ENCODE measurements at places on chromosomes 4 and X.
A peak's percentile ranks its signal among the peaks of the same experiment; 100 is the strongest.

- no peak for DNase-seq
Observed at GRCh38 chrX:143837010-143837843, 46.6 kb upstream of the UBE2NL start.

- peak; percentile 94 for DNase-seq
Observed at GRCh38 chr4:121668368-121669162, 28.2 kb downstream of the ANXA5 start.

- peak; percentile 48 for DNase-seq
Observed at GRCh38 chrX:54891573-54891972, 29.1 kb upstream of the TRO start.

DNA sequence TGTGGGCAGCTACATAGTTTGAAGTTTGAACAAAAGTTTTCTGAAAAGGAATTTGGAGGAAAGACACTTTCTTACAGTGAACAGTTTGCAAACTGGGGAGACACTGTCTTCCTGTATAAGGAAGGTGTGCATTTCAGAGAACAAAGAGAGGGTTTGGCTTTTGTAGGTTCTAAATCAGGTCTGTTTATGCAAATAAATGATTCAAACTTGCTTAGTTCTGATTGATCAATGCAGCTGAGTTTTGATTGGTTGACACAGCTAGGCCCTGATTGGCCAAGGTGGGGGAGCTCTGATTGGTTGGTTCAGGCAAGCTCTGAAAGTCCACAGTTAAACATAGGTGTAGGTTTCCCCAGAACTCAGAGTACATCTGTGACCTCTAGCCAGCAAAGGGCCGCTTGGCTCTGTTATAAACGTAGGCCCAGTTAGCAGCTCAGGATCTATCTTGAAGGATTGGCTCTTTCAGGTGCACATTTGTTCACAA lies 63.0 kb upstream of the ENPP6 start:
- no peak for DNase-seq

GRCh38 chr4:147381749-147382148 lies 99.1 kb upstream of the EDNRA start:
- DNase-seq, result no peak

DNA sequence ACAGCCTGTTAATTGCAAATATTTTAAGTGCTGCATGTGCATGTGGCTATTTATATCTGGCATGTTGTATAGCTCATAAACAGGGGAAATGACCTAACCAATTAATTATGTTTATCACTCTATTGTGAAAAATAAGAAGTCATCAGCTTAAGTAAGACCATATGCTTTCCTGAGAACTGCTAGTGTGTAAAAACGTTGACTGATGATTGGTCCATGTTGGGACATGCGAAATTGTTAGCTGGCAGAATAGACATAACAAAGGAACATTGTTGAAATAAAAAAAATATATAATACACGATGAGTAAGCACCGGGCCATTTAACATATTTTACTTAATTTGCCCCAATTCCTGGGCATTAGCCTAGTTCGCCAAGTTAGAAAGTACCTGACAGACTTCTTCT lies 207.5 kb downstream of the ANK2 start:
- no peak for DNase-seq

- DNase-seq, result no peak
Observed at GRCh38 chrX:48459483-48459882, 10.6 kb downstream of the SLC38A5 start.

GRCh38 chrX:18440835-18441234 lies 15.4 kb downstream of the CDKL5 start:
- no peak for DNase-seq

DNA sequence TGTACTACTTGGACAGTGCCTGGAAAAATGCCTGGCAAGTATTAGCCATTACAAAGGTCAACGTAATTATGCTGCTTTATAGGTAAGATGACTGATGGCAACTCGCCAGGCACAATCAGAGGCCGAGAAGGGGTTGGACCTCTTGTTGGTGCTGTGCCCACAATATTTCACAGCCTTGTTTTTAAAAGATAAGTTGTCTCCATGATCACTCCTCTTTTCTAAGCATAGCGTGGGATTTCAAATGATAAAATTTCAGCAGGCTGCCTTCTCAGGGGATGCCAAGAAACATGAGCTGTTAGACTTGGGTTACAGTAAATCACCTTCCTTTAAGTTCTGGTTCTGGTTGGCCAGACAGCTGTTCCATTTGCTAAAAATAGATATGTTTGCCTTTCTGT lies 26.9 kb downstream of the HOPX start:
- no peak for DNase-seq

GRCh38 chr4:153663667-153664066 lies 20.4 kb upstream of the TLR2 start:
- no peak for DNase-seq

DNA sequence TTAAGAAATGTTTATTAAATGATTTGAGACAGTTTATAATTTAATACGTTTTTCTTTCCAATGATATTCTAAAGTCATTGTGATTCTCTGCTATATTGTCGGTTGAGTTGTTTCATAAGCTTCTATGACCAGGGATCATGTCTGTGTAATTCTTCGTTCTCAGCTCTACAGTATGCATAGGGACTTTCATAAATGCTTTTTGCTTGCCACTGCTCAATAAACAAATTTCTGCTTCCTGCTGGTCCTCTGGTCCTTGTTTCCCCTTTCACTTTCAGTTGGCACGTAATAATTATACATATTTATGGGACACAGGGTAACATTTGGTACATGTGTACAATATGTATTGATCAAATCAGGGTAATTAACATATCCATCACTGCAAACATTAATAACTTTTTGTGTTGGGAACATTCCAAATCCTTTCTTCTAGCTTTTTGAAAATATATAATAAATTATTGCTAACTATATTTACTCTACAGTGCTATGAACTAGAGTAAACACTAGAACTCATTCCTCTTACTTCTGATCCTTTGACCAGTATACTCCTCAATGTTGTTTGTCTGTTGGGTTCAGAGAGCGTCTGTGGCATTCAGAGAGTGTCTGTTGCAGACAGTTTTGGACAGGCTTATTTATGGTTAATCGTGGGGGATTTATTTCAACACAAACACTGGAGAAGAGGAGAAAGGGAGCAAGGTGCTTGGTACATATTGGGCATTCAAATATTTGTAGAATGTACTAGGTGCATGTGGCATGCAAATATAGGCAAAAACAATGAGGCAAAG lies 68.3 kb upstream of the SPANXB1 start:
- DNase-seq, result no peak

GRCh38 chr4:123950530-123950929 lies 553.9 kb downstream of the SPRY1 start:
- no peak for DNase-seq

- DNase-seq, result no peak
Observed at GRCh38 chr4:3773552-3774001, 7.4 kb downstream of the ADRA2C start.

DNA sequence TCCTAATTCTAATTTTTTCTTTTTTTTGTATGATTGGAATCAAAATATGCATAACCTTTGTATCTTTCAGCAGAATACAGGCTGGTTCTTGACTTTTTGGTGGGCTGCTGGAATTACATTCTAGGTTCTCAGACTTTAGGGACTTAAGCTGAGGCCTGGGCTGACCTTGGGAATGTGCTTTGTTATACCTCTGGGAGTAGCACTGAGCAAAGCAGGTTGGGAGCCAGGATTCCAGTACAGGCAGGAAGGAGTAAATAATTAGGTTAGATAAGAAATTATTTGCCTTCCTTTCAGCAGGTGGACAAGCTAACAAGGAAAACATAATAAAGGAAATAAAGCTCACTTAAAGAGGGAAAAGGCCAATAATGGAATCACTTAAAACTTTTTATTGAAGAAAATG lies 49.9 kb upstream of the SLC4A4 start:
- no peak for DNase-seq

DNA sequence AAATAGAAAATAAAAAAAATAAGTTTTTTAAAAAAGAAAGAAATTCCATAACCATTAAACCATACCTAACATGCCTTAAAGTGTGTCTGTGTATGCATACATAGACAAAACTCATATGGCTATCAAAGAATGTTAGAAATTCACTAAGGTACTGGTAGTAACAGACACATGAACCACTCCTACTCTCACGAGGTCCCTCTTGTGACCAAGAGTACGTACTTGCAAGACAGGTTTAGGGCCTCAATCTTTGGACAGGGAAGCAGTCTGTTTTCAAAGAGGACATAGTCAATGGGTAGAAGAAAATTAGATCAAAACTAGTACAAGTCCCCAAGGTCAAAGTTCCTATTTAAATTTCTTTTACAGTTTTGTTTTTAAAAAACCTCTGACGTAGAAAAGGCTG lies 117.3 kb downstream of the CHM start:
- DNase-seq, result no peak

DNA sequence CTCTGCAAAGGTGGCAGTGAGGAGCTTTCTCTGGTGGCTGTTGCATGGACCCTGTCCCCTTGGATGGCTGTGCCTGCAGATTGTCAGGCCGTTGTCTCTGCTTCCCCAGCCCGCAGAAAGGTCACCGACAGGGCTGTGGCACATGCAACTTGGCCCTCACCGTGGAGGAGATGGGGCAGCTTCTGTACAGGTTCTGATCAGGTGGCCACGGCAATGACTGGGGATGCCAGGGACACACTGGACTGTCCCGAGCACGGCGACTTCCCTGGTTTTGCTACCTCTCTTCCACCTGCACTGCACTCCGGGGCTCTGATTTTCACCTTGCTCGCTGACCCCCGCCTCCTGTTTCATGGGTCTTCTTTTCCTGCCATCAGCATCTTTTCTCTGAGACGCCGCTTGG lies 43.5 kb downstream of the DCTD start:
- DNase-seq, result no peak

DNA sequence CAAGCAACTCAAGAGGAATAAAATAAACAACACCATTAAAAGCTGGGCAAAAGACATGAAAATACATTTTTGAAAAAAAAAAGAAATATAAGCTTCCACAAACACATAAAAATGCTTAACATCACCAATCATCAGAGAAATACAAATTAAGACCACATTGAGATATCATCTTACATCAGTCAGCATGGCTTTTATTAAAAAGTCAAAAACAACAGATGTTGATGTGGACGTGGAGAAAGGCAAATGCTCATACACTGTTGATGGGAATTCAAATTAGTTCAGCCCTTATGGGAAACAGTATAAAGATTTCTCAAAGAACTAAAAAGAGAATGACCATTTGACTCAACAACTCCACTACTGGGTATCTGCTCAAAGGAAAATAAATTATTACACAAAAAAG lies 59.6 kb downstream of the STK32B start:
- DNase-seq, result no peak

- DNase-seq, result no peak
Observed at GRCh38 chrX:132491191-132491590, 2.4 kb upstream of the MBNL3 start.

DNA sequence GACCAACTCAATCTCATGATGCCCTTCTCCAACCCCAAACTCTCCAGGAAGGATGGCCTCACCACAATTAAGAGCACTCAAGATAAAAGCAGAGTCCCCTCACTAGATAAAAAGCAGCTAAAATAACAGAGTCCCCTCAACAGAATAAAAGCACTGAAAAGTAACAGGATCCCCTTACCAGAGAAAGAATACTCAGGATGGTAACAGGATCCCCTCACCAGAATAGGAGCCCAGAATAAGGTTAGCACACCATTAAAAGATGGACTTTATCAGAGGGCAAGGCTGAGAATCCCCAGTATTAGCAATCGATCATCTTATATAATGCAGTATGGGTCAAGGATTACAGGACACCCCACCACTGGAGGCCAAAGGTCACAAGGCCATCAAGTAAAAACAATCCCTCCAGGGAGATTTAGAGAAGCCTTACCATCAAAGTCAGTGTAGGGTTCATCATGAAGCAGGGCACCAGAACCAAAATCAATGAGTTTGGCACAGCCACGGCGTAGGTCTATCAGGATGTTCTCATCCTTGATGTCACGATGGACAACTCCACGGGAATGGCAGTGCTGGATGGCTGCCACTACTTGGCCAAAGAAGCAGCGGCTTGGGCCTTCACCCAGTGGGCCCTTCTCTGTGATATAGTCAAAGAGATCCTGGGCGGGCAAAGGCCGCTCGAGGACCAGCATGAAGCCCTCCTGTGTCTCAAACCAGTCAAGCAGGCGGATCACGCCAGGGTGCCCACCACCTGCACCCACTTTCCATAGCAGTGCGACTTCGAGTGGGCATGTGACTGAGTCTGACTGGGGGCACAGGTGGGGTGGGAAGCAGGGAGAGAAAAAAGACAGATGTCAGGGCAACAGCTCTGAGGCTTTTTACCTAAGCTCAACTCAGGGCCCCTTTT lies 3.4 kb upstream of the SLC35A2 start:
- DNase-seq, result no peak
